Activated T-helper 2 cell treated with anti-CD3 and anti-CD28 coated beads, Interferon-gamma antibody, Interleukin-2, Interleukin-4, amounts not matched to agents 10 μg/mL and 5 μg/mL and 100 μg/mL, durations not matched to agents 14 hours and 24 hours and 36 hours (primary cell): ENCODE measurements at places on chromosomes 7 and 10. TPM values are rescaled to one million over a fixed set of nuclear protein-coding genes. Genes with fewer than 3 reads are reported as not detected.

The GPER1 gene
- 0.37 and 0.46 TPM in 2 replicates for total RNA-seq

The KCND2 gene
- total RNA-seq, result not detected in 2 replicates

The CYP2W1 gene
- not detected in 2 replicates for total RNA-seq

The MBLAC1 gene
- total RNA-seq, result 2.8 and 2.9 TPM in 2 replicates
